Bronchial epithelial cell (primary cell): ENCODE measurements at places on chromosomes 3 and 15. TPM values are rescaled to one million over a fixed set of nuclear protein-coding genes. Genes with fewer than 3 reads are reported as not detected.

- DNase-seq: peak; percentile 77
These were observed 6.5 kb upstream of the CRYBG3 start for GRCh38 chr3:97815149-97815917.

BFSP2 gene
- not detected in 2 replicates for total RNA-seq

DNA sequence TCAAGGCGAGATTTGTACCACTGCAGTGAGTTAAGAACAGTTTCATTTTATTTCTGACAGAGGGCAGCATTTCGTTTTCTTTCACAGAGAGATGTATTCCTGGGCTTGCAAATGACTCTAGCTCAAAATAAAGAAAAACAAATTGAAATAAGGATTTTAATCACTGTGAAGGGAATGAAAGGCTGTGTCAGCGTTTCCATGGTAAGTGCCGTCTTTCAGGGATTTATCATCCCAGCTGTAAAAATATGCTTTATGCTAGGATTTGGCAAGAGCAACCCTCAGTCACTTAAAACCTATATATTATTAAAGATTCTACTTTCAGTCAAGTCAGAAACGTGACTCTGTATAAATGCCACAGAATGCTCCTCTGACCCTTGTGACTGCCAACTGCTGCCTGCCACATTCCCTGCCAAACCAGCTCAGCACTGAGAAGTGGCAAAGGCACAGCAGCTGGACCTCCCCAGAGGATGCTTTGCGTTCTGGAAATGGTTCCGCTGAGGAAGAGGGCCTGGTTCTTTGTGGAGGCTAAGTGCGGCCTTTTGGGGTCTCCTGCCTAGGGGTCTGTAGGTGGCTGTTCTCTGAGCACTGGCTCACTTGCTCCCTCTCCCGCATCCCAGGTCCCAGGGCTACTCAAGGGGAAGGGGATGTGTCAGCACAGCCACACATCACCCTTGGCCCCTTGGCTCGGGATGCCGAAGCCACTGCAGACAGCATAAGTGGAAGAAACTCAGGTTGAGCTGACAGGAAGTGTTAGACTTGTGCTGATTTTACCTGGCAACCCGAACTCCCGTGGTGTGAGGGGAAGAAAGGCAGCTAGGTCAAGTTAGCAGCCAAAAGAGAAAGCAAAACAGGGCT, 56.6 kb upstream of the POMGNT2 start:
- peak; percentile 54 for DNase-seq

DNA sequence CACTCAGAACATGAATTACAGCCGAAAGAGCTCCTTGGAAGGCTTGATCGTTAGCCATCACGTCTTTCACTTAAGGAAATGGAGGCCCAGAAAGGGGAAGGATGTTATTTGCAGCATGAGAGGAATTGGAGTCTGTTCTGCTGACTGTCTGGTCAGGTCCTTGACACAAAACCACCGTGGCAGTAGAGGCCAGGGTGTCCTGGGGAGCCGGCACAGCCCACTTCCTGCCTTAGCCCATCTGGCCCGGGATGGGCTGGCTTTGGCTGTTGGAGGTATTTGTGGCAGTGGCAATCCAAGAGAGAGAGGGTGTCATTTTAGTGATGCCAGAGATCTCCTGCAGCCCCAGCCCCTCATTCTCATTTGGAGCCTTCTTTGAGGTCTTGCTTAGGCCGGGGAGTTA, 37.4 kb downstream of the ST6GAL1 start:
- no peak for DNase-seq

- DNase-seq: no peak
These were observed 40.1 kb downstream of the SGO1 start for GRCh38 chr3:20145874-20146273.

GRCh38 chr3:35422836-35423601, 216.3 kb upstream of the ARPP21 start:
- no peak for DNase-seq

FGF7 gene
- total RNA-seq: 0.13 and 4.7 TPM in 2 replicates
